ENCODE measurements at places on chromosomes 7 and 10.

GRCh38 chr7:28483112-28483511 is 70.8 kb downstream of the CREB5 start:
- no peak for DNase-seq

GRCh38 chr7:146375170-146375569 is 258.6 kb downstream of the CNTNAP2 start:
- no peak for DNase-seq

- DNase-seq: no peak
Observed at GRCh38 chr10:25048450-25048849, 32.0 kb downstream of the THNSL1 start.

GRCh38 chr7:15503603-15504290 is 58.1 kb downstream of the AGMO start:
- no peak for DNase-seq

DNA sequence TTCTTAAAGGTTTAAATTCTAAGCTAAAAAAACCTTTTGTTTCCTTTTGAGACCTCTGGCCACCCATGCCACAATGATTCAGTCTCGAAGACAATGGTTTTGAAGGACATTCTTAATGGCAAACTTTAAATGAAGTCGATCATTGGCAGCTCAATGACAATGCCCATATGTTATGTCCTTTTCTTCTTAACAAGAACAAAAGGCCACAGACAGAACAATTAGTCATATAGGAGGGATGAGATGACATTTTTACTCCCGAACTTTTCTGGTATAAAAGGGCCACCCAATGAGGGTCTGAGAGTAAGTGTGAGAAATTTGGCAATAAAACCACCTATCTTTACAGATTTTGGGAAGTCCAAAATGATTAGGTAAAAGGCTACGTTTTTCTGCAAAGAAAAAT is at the start of gene NPS:
Gene NPS (plus strand): TSS at position 301 of the 400 bp plus-strand sequence. CDS start 60 bp downstream, at position 361.
- DNase-seq: no peak

DNA sequence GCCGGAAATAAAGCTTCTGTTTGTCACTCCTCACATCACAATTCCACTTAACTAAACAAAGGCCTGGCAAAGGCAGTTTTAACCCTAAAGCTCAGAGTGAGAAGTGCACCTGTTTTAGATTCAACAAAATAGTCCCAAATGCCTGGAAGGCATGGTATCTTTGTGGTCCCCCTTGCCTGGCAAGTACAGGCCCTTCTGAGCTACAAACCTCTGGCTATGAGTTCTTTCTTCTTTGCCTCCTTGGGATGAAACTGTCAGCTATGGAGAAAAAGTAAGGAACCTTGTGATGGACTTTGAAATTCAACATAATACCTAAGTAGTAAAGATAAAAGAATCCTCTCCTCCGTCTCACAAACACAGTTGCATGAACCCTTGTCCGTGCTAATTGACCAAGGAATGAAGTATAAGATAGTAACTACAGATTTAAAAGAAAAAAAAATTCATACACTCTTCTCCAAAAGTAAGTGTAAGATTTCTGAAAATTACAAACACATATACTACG is 244.5 kb upstream of the ETV1 start:
- no peak for DNase-seq

DNA sequence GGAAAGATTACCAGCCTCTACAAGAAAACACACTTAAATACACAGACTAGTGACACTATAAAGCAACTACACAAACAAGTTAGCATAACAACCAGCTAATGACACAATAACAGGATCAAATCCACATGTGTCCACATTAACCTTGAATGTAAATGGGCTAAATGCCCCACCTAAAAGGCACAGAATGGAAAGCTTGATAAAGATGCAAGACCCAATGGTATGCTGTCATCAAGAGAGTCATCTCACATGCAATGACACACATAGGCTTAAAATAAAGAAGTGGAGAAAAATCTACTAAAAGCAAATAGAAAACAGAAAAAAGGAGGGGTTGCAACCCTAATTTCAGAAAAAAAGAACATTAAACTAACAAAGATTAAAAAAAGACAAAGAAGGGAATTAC is 14.0 kb upstream of the GIMAP4 start:
- DNase-seq: no peak

GRCh38 chr10:95363303-95363912 is 72.6 kb upstream of the PDLIM1 start:
- DNase-seq: peak; percentile 59

- DNase-seq: no peak
Observed at GRCh38 chr10:61503051-61503450, 49.9 kb upstream of the TMEM26 start.

GRCh38 chr10:23031318-23031717 is 64.1 kb upstream of the MSRB2 start:
- DNase-seq: no peak

GRCh38 chr10:78148216-78148960 is 114.7 kb downstream of the RPS24 start:
- DNase-seq: no peak

- DNase-seq: no peak
Observed at GRCh38 chr7:7554021-7554432, 12.7 kb upstream of the MIOS start.

GRCh38 chr7:11833431-11833830 is 1.4 kb upstream of the THSD7A start:
- DNase-seq: no peak

DNA sequence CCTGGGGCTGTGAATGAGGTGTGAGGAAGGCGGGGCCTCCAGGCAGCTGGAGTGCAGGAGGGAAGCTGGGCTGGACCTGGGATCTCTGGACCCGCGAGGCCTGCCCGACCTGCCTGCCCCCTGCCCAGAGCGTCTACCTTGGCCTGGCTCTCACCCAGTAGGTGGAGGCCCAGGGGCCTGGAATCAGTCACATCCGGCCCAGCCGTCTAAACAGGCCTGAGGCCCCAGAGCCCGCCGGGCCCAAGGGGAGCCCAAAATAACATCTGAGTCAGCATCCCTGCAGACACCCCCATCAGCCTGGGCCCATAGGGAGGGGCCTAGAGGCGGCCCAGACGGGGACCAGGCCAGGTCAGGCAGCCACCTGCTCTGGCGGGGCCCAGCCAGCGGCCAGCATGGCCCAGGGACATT is 15.1 kb upstream of the ELN start:
- no peak for DNase-seq

GRCh38 chr10:68318331-68319059 is 13.4 kb upstream of the HNRNPH3 start:
- DNase-seq: no peak

- no peak for DNase-seq
Observed at GRCh38 chr7:103967401-103967800, 22.1 kb downstream of the RELN start.

DNA sequence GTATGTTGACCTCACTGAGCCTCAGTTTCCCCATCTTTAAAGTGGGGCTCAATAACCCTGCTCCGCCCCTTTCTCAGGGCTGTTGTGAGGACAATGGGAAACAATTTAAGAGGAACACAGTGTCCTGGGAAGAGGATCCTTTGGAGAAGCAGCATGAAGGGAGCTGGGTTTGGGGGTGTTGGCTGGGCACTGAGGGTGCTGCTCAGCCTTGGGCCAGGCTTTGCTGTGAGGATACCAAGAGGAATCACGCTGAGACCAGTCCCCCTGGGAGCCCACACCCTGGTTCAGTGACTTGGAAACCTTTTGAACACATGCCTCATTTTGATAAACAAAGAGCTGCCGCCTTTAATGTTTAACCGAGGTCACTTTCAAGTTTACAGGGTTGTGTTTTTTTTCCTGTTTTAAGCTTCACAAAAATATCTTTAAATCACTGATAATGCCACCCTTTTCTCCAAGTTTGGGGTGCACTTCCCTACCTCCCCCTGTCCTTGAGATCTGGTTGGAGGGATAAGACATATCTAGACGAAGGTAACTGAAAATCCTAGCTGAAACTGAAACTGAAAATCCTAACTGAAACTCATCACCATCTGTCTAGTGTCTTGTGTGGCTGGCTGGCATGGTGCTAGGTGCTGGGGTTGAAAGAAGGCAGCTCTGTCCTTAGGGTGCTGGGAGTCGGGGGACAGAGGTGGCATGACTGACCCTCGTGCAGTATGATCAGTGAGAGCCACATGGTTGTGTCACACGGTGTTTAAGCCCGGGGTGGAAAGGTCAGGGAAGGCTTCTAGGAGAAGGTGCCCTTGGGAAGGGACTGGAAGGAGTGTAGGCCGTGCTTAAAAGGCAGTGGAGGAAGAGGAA is 27.7 kb downstream of the ZNF775 start:
- no peak for DNase-seq

- no peak for DNase-seq
Observed at GRCh38 chr7:71594736-71595135, 462.8 kb downstream of the GALNT17 start.

DNA sequence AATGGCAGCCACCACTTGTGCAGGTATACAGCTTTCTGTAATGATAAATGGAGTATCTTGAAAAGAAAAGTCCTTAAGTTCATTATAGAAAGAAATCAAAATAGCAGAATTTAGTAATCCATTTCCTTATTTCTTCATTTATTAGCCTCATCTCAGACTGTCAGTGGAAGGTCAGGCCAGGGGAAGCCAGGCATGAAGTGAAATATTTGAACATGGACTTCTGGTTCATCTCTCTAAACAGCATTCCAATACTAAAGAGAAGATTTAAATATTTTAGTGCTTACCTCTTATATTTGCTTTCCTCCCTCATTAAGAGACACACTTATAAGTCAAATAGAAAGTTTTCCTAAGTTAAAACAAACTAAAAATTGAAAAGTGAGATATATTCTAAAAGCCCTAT is 26.8 kb downstream of the TRDMT1 start:
- no peak for DNase-seq

- DNase-seq: no peak
Observed at GRCh38 chr7:51680594-51681399, 364.2 kb upstream of the COBL start.

DNA sequence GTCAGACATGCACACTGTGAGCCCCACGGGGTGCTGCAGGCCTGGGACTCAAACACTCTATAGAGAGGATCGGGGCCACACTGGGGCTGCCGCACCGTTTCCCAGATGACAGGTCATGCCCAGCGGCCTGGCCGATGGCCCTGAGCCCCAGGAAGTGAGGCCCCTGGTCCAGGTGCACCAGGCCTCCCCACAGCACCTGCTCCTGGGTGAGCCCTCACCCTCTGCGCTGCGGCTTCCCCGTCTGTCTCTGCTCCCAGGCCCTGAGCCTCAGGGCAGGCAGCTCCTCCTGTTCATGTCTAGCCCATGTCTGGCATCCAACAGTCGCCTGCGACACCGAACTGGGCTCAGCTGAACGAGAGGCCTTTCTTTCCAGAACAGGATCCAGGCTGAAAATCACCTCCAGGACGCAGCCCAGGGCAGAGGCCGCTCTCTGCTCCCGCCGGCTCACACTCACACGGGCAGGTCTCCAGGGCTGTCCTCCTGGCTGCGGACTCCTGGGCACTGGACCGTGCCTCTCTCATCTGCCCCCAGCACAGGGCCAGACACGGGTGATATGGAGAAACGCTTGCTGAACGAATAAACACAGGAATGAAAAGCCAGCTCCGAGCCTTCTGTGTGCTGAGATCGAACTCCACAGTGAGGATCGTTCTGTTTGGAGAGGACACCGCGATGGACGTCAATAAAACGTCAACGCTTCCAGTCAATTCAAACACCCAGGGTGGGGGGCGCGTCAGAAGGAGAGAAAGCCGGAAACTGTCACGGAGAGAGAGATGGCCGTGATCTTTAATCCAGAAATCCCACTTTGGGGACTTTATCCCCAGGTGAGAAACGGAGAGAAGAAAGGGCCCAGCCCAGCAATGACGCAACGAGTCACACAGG is 202.4 kb downstream of the ELFN1 start:
- DNase-seq: no peak

- DNase-seq: no peak
Observed at GRCh38 chr7:13604178-13604577, 385.3 kb downstream of the ETV1 start.

DNA sequence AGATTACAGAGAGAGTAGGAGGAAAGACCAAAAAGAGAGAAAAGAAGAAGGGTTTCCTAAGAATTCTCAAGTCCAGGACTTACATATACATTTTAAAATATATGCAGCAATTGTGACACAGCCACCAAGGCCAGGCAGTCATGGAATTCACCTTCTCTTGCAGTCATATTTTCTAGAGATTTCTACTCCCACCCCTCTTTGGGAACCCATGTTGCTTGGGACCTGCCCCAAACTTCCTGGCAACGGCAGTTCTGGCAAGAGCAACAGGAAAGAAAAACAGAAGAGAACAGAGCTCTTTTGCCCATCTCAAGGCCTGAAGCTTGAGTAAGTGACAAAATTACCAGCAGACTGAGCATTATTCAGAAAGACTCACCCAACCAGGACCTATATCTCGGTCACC is 128.3 kb upstream of the ASAH2 start:
- no peak for DNase-seq

GRCh38 chr10:109126016-109126415 is 797.3 kb downstream of the XPNPEP1 start:
- DNase-seq: no peak

GRCh38 chr10:129332476-129332875 is 134.6 kb upstream of the MGMT start:
- peak; percentile 3 for DNase-seq

DNA sequence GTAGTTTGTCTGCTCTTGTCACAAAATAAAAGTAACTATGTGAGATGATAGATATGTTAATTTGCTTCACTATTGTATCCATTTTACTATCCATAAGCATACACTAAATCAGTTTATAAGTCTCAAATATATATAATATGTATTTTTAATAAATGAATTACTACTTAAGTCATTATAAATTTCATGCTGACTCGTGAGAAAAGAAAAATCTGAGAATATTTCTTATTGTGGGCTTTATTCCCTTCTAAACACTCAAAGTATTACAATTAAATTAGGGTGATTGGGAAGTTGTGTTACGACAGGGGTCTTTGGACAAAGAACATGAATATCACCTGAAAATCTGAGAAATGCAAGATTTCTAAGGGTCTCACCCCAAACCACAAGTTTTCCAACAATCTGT is 48.7 kb upstream of the RELN start:
- no peak for DNase-seq

- DNase-seq: no peak
Observed at GRCh38 chr7:80603940-80604339, 34.5 kb upstream of the CD36 start.

GRCh38 chr7:17307000-17307399 is 8.5 kb downstream of the AHR start:
- DNase-seq: no peak
